Gastroesophageal sphincter (tissue), 4 donors: ENCODE measurements at places on chromosomes 7 and 10. TPM values are rescaled to one million over a fixed set of nuclear protein-coding genes. Genes with fewer than 3 reads are reported as not detected.

The SNX13 gene
- total RNA-seq: 51.6 TPM

The METTL27 gene
- 0.93 TPM for total RNA-seq

The WAC gene
- 148 TPM for total RNA-seq

GRCh38 chr10:70267161-70267933 lies 16.5 kb downstream of the NPFFR1 start:
- ATAC-seq: peak; percentile 85

DNA sequence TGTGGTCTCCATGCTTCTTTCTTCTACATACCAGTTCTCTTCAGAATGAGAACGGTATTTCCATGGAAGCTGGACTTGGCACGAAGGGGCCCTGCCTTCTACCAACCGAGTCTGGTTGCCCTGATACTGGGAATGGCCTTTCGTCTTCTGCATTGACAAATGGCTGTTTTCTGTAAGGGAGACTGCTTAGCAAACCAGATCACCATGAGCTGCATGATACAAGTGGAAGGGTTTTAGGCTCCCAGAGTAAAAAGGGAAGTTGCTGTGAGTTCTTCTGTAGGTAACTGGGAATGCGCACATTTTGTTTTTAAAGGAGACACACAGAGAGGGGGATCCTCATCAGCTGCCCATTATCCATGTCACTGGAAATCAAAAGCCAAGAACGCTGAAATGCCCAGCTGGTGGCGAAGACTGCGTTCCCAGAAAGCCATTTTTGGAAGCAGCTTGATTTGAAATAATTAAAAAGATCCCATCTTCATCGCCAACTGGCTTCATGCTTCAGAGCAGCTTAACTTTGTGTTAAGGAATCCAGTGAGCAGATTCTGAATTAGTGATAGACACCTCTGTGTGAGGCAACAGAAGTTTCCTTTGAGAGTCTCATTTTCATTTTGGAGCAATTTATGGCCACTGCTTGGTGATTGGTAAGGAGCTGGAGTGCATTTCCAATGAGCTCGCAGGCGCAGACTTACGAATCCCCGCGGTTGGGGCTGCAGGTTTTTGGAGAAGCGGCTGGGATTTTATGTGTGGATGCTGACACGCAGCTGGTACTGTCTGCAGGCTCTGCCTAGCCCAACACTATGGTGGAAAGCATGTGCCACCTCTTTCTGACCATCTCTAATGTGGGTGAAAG lies 672.7 kb upstream of the FOXK1 start:
- no peak for ATAC-seq

- ATAC-seq: no peak
Measured at GRCh38 chr7:2010101-2010500, 222.6 kb downstream of the MAD1L1 start.

DNA sequence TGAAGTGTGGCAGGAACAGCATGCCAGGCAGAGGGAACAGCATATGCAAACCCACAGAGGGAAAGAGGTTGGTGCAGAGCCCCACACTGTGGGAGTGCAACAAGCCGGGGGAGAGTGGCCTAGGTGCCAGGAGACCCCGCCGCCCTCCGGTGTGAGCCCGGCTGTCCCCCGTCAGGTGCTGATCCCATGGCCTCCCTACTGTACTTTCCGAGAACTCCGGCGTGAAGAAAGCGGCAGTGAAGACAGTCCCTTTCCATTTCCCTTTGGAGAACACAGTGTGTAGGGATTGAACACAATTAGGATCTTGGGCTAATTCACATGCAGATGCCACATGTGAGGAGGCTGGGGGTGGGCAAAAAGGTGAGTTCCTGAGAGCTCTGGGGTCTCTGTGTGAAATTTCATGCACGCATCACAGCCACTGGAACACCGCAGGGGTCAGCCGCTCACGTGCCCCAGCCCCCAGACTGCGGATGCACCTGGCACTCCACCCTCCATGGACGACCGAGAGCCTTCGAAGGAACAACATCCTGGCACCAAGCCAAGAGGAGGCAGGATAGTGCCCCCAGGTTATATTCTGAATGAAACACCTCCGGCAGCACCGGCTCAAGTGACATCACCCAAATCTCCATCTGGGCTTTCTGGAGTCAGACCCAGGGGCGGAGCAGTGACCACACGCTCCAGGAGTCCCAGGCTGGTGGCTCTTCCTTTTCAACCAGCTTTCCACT lies 82.1 kb upstream of the PPP2R2D start:
- no peak for ATAC-seq

DNA sequence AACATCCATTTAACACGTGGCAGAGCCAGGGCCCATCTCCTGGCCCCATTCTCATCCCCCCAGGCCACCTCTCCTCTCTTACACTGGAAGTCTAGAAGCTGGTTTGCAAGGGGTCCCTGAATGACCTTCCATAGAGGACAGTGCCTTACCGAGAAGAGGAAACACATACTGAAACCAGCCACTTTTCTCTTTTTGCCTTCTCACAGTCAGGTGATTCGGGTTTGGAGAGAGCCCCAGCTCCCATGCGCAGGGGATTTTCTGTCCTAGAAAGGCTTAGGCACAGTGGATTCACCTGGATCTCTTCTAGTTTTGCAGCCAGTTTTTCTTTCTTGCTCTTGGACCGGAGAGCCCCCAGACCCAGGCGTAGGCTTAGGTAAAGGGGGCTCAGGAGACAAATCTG lies 334.1 kb upstream of the C7orf33 start:
- no peak for ATAC-seq

DNA sequence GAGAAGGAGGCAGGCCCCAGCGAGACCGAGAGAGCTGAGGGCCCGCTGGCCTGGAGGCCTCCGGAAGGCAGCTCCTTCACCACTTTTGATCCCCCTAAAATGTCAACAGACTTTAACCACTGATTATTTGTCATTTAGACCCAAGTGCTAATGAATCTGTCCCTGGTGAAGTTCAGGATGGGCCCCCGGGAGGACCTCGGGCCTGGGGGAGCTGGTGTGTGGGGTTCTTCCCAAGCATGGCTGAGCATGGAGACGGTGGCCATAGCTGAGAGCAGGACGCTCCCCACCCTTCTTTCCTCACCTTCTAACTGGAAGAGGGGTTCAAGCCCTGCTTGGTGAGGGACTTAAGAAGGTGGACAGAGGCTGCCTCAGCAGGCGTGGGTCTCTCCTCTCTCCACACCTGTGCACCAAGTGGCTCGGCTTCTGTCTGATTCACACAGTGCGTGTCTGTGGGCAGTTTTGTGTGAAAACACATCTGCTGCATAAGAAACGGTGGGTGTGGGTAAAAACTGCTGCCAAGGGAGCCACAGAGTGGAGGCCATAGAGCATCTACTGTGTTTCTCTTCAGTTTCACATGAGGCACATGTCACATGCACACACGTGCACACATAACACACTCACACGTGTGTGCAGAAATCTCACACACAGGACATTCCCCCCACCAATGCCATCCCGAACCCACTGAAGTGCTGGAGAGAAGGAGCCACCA lies 53.5 kb upstream of the VIPR2 start:
- ATAC-seq: no peak

DNA sequence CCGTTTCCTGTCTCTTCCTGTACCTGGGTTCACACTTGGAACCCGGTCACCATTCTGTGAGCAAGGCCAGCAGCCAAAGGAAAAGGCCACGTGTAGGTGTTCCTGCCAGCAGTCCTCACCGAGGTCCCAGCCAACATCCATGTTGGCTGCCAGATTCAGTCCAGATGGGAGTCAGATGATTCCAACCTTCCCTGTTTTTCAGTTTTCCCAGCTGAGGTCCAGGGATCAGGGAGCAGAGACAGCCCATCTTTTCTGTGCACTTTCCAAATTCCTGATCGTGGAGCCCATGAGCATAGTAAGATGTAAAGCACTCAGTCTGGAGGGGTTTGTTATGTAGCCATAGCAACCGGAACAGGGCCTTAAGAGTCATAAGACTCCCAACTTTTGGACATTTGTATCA lies 3.9 kb upstream of the PVRIG start:
- peak; percentile 62 for ATAC-seq

DNA sequence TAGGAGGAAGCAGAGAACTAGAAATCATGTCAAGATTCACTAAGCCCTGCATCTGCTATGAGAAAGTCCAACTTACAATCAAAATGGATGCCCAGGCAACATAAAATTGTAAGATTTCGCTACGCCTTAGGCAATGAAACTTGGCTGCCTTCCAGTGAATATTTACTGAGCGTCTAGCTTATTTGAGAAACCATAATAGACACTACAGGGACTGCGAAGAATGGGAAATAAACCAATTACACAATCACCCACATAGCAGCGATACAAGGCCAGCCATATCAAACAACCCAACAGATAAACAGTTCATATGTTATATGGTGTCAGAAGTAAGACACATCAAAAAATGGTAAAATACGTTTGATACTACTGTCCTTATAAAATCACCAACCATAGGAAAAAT lies 545.0 kb upstream of the C7orf33 start:
- no peak for ATAC-seq

- no peak for ATAC-seq
Measured at GRCh38 chr7:81402227-81402626, 367.6 kb downstream of the HGF start.

DNA sequence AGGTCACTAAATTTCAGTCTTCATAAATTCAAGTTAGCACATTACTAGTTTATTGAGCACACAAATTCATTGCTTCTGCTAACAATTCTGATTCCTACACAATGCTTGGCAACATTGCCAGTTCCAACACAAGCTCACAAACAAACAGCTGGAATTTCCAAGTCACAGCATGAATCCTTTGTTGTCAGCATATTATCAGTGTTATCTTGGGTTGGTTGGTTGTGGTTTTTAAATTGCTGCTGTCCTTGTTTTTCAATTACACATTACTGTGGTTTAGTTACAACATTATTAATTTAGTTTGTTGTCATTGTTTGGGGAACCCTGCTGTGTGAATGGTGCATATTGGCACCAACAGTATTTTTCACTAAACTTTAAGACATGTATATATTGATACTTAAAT lies 86.0 kb upstream of the ARID5B start:
- ATAC-seq: no peak

DNA sequence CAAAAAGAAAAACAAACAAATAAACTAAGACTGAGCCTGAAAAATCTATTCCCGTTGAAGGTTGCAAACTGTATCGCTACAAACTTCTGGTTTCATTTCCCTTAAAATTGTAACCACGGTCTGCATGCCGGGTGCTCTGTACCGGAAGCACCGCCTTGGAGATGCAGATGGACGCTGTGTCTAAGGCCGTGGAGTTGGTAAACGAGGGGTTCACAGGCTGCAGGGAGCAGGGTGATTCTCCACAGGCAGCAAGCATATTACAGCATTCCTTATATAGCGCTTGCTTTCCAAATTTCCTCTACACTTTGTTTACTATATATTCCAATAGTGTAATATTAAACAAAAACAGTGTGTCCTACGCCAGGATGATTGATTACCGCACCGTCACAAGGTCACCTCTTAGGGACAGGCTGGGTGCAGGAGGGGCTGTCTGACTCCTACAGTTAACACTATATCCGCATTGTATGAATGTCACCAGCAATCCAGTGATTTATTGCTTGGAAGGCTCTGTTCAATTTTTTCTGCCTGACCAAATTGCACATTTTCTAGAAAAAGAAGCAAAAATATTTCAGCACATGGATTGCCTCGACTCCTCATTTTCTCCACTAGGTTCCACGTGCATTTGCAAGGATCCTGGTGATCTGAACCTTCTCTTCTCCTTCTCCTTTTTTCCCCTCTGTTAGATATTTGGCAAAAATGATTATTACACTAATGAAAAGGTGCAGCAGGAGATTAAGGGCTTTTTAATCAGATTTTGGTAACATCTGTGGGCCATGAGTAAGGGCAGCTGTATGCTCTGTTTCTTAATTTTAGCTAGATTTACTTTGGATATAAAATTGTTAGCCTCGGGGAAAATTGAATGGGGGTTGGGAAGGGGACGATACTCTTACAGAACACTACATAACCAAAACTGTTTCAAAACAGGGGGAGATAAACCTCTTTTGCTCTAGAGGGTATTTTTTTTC lies 325.8 kb upstream of the MGMT start:
- no peak for ATAC-seq

GRCh38 chr7:43888993-43889945 lies 17.1 kb downstream of the URGCP start:
- ATAC-seq: no peak

DNA sequence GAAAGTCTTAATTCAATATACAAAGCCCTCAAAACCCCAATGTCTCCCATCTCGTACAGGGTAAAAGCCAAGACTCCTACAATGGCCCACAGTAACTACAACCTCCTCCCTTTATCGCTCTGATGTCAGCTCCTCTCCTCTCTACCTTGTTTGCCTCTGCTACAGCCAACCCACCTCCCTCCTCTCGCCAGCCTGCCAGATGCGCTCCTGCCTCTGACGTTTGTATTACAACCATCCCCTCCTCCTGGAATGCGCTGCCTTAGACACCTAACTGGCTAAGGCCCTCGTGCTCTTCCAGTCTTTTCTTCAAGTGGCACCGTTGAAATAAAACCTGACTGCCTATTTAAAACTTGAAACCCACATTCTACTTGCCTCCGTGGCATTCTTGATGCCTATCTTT lies 115.3 kb upstream of the MYO3A start:
- ATAC-seq: no peak

DNA sequence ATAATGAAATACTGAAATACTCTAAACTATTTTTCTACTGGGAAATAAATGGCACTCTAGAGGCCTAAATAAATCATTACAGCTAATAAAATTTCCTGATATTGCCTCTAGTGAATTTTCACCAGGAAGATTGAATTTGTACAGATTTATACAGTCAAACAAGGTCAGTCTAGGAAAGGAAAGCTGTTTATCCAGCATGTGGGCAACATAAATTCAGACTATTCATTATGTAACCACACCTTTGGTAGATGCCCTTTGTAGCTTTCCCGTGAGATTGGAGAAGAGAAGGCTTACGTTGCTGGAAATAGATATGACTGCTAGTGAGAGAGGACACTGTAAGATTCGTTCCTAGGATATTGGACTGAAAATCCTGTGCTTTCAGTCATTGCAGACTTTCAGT lies 35.2 kb upstream of the PNLIP start:
- no peak for ATAC-seq

- ATAC-seq: no peak
Measured at GRCh38 chr7:9201928-9202327, 768.5 kb downstream of the NXPH1 start.

DNA sequence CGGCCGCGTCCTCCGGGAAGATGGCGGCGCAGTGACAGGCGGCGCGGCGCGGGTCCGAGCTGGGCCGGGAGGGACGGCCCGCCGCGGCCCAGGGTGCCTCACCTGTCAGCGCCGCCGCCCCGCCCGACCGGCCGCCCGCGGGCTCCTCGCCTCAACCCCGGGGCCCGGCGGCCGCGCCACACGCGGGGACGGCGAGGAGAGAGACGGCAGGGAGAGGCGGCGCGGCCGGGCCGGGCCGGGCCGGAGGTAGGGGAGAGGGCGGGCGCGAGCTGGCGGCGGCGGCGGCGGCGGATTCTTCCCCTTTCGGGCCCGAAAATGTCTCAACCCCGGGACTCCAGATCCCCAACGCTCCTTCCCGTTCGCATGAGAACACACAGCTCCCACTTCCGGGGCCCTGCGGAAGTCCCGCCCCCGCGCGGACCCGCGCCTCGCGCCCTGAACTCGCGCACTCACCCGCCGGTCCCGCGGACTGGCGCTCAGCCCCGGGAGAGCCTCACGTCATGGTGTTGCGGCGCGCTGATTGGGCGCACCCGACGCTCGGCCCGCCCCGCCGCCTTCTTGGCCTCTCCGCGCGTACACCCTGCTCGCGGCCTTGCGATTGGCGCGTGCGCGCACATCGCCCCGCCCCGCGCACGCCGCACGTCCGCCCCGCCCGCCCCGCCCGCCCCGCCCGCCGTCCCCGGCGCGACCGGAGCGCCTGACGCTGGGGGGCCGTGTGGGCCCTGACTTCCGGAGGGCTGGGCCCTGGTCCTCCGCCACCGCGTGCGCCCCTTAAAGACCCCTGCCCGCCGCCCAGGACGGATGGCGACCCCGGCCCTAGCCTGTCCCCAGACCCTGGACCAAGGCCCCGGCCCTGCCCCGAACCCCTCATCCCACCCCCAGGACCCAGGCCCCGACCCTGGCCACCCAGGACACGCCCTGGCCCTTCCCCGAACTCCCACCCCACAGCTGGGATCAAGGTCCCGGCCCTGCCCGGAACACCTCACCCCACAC lies at the start of gene LARP4B:
Gene LARP4B (minus strand): TSS at position 380 of the 993 bp plus-strand sequence. CDS start 45,984 bp downstream, outside the sequence.
- peak; percentile 100 for ATAC-seq
